Brain (organoid and tissue), 16 donors: ENCODE measurements at places on chromosomes 11 and 22. TPM values are rescaled to one million over a fixed set of nuclear protein-coding genes. Genes with fewer than 3 reads are reported as not detected.

GRCh38 chr11:107898270-107898669, 30.0 kb upstream of the RAB39A start:
- peak; percentile 43 for DNase-seq

The ART5 gene
- 0.85 TPM for polyA plus RNA-seq

The MADD gene
- 58.9 TPM for polyA plus RNA-seq

- DNase-seq: no peak
Observed at GRCh38 chr11:82949352-82949751, 47.8 kb downstream of the DDIAS start.

GRCh38 chr11:73381589-73381988, 5.4 kb downstream of the RELT start:
- no peak for DNase-seq

The SCARF2 gene
- 1.9 TPM for polyA plus RNA-seq

- no peak for DNase-seq
Observed at GRCh38 chr11:16091862-16092261, 264.5 kb downstream of the SOX6 start.

DNA sequence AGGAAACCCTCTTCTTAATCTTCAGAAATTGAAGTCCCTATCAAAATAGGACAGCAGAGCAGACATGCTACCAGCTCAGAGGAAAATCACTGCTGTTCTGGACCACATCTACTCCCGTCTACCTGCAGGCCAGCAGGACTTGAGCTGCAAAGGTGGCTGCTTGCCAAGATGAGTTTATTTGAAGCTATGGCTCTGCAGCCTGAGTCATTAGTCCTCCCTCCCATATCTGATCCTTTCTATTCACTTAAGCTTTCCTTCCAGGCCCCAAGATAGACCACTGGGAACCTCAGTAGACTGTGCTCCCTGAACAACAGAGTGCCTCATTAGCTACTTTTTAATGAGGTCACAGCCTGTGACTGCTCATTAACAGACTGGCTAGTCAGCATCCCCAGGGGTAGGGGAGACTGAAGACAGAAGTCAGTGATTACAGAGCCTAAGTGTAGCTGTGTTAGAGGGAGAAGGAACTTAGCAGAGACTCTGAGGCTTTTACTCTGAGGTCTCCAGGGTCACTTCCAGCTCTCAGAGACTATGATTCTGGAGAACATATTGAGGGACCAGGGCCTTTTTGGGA, 6.8 kb upstream of the OR10A2 start:
- peak; percentile 34 for DNase-seq

DNA sequence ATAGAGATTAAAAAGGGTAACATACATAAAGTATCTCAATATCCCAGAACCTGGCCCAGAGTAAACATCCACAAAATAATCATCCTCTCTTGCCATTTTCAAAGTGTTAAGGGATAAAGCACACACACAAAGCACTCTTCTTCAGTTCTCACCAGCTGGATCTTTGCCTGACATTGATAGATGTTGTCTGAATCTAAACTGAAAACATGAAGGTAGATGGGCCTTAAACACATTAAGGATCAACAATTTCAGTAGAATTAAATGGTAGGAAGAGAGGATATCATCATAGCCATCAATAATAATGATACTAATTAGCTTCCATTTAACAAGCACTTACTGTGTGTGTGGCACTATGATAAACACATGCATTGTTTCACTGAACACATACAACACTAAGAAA, 261.1 kb downstream of the OPCML start:
- no peak for DNase-seq

The PARVG gene
- 5.1 TPM for polyA plus RNA-seq

GRCh38 chr11:61717286-61718033, 35.0 kb upstream of the MYRF start:
- no peak for DNase-seq

DNA sequence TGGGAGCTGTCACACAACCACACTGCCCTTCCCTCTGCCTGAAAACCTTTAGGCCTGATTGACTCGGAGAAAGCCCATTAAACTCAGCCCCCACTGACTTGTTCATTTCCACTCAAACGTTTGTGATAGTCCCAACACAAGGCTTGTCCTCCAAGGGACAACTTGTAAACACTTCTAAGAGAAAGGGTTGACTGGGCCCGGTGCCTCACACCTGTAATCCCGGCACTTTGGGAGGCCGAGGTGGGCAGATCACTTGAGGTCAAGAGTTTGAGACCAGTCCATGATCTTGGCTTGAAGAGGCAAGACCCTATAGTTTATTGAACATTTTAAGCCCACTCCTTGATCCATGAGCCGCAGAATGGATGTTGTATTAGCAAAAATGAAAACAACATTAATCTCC, 63.3 kb upstream of the PRODH start:
- no peak for DNase-seq
